ENCODE measurements at places on chromosomes 7 and 10.
A peak's percentile ranks its signal among the peaks of the same experiment; 100 is the strongest.

DNA sequence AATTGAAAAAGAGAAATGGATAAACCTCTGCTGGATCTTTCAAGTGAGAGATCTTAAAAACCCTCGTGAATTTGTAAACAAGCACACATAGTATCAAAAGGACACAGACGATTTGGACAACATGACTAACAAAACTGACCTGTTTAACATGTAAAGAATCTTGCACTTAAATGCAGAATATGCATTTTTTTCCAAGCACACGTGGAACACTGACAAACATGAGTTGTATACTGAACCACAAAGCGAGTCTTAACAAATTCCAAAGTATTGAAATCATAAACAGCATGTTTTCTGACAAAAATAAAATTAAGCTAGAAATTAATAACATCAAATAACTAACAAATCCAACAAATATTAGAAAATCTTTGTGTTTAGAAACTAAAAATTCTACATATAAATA lies 65.0 kb upstream of the ZNF746 start:
- no peak for DNase-seq

DNA sequence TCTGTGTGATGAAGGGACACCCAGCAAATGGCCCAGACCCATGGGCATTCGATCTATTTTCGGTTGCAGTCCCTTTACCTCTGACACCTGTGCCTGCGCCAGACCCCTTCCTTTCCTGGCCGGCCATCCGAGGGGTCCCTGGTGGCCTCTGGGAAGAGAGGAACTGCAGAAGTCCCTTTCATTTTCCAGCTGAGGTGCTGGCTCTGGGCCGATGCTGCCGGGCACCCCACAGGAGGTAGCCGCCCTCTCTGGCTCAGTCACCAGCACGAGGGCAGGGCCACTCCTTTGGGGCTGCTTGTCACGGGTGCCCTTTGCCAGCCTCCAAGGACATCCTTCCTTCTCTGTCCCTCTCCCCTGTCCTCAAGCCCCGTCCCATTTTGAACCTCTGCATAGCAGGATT lies 4.2 kb upstream of the ELN start:
- no peak for DNase-seq

- DNase-seq, result no peak
Measured at GRCh38 chr7:23242321-23242720, 4.3 kb upstream of the GPNMB start.

DNA sequence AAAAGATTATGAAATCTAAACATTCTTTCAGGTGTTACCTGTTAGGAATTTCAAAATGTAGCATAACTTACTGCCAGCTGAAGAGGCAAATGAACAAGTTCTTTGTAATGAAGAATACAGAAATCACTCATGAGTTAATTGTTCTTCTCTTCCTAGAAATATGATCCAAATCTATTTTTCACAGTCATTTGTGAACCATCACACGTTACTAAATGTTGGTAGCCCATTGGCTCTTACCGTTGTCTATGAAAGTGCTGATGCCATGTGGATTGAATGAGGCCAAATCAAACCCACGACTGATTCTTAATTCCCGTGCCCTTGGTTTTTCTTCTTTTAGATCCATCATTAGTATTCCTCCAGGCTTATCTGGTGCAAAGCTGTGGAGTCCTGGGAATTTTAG lies 15.9 kb upstream of the PON3 start:
- no peak for DNase-seq

- no peak for DNase-seq
Measured at GRCh38 chr7:155701972-155702544, 57.6 kb downstream of the RBM33 start.

DNA sequence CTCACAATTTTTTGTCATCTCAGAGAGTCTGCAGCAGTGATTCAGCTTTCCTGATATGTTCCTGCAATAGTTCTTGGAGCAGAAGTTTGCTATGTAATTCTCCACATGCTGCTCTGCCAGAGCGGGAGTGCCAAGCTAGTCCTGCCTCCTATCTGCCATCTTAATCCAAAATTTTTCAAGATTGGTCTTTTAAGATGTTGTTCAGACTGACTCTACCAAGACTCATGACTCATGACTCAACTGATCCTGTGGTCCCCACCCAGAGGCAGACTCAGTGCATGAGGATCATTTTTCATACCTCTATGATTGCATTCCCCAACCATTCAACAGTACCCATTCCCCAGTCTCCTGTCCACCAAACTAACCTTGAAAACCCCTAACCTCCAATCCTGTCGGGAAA lies 470.8 kb downstream of the INHBA start:
- no peak for DNase-seq

GRCh38 chr7:47405921-47406800 lies 175.8 kb downstream of the TNS3 start:
- DNase-seq, result peak; percentile 67

- peak; percentile 4 for DNase-seq
Measured at GRCh38 chr10:48797830-48798229, 113.2 kb downstream of the WDFY4 start.

DNA sequence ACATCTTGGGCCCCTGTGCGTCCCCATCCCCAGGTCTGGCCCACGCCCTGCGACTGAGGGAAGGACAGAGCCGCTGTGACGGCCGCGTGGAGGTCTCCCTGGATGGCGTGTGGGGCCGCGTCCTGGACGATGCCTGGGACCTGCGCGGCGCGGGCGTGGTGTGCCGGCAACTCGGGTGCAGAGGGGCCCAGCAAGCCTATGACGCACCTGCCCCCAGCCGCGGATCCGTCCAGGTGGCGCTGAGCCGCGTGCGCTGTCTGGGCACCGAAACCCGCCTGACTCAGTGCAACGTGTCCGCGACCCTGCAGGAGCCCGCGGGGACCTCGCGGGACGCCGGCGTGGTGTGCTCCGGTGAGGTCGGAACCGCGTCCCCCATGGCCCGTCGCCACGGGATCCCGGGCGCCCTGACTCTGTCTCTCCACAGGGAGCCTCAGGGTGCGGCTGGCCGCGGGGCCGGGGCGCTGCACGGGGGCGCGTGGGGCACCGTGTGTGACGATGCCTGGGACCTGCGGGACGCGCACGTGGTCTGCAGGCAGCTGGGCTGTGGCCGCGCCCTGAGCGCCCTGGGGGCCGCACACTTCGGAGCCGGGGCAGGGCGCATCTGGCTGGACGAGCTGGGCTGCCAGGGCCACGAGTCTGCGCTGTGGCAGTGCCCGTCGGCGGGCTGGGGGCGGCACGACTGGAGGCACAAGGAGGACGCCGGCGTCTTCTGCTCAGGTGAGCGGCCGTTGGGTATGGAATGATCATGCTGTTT lies 5.9 kb downstream of the SCART1 start:
- DNase-seq, result no peak

- no peak for DNase-seq
Measured at GRCh38 chr7:96273716-96274115, 48.2 kb downstream of the SLC25A13 start.

GRCh38 chr10:71080381-71081228 lies 131.8 kb upstream of the UNC5B start:
- peak; percentile 41 for DNase-seq

- DNase-seq, result no peak
Measured at GRCh38 chr10:15121707-15122106, 24.6 kb downstream of the RPP38 start.

- DNase-seq, result no peak
Measured at GRCh38 chr7:127486654-127487053, 94.1 kb upstream of the ZNF800 start.

- DNase-seq, result no peak
Measured at GRCh38 chr10:11783558-11783865, 39.6 kb upstream of the PROSER2 start.

GRCh38 chr10:35781643-35782035 lies 139.5 kb upstream of the FZD8 start:
- DNase-seq, result no peak

- no peak for DNase-seq
Measured at GRCh38 chr10:120475844-120476791, 19.1 kb downstream of the PLPP4 start.

GRCh38 chr10:49207113-49207512 lies 18.9 kb upstream of the TMEM273 start:
- no peak for DNase-seq

DNA sequence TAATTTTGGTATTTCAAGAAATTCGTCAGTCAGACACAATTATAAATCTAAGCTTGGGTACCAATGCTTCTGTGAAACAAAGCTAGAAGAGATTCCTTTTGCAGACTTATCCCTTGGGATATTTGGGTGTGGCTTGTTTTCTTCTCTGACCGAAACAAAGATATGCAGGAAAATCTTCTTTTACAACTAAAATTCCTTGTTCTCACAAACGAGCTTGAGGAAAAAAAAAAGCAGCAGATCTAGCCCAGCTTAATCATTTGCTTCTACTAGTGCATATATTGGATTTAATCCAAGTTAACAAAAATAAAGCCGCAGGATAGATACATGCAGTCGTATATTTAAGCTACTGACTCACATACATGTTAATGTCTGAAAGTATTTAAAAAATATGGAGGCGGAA lies 104.2 kb downstream of the PRTFDC1 start:
- no peak for DNase-seq

DNA sequence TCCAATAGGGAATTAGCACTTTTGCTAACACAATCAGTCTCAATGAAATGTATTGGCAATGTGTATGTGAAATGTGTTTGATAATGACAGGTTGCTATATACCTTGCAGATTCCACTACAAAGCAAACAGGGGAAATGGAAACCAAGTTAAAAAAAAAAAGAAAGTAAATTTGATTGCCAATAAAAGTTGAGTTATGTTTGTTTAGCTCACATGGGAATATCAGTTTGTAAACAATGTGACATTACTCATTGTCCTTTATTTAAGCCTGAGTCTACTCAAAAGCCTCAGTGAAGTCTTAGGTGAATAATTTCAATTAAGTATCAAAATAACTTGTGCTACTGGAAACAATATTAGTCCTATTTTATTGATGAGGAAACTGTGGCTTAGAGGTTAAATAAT lies 285.2 kb downstream of the CACNA2D1 start:
- DNase-seq, result no peak

DNA sequence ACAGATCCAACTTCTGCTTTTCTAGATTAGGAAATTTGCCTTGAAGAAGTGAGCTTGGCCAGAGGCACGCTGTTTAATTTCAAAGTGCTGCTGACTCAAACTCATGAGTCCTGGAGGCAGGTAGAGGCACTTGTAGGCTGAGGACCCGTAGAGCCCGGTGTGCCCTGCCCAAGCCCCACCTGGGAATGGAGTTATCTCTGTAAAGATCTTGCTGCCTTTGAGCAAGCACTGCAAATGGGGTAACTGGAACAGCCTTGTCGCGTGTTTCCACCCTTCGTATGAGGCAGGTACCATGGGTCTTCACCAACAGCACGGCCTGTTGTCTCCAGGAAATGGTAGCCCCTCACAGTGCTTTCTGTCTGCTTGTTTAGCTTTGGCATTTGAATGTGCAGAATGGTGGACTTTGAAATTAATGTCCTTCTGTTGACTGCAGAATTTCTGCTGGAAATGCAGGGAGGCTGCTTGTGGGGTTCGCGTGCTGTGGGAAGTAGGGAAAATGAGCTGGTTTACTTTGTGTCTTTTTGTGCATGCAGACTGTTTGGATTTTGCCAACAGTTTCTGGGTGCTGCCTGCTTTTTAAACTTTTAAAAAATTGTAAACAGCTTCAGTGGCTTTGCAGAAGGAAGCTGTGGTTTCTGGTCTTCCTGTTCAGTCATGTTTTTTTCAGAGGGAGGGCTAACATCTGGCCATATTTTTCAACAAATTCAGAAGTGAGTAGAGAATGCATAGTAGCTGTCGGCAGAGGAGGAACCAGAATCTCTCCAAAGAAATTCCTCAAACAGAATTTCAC lies 27.2 kb downstream of the CCM2 start:
- DNase-seq, result no peak

Data from right forelimb (tissue), 1 donor.